ENCODE measurements at places on chromosomes 3 and 15.
A peak's percentile ranks its signal among the peaks of the same experiment; 100 is the strongest.

GRCh38 chr3:185824051-185825005 lies 514 bp downstream of the IGF2BP2 start:
- DNase-seq: peak; percentile 20

- DNase-seq: no peak
Observed at GRCh38 chr3:87508921-87509320, 232.5 kb upstream of the POU1F1 start.

DNA sequence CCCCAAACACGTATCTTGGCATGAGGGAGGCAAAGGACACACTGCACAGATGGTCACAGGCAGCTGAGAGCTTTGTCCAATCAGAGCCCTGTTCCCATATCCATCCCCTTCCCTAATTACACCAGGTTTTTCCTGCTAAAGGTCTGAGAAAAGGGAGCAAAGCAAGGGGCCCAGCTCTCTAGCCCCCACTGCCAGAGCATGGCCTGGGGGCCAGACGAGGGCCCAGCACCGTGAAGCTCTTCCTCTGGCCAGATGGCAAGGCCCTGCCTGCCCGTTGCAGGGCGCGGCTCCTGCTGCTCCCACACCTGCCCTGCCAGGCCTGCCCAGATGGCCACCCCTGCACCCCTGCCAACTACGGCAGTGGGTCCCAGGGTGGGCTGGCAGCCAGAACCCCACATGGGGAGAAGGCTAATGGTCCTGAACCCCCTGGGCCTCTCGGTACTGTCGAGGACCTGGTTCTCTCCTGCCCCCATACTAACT lies 3.2 kb downstream of the SHF start:
- DNase-seq: peak; percentile 59

DNA sequence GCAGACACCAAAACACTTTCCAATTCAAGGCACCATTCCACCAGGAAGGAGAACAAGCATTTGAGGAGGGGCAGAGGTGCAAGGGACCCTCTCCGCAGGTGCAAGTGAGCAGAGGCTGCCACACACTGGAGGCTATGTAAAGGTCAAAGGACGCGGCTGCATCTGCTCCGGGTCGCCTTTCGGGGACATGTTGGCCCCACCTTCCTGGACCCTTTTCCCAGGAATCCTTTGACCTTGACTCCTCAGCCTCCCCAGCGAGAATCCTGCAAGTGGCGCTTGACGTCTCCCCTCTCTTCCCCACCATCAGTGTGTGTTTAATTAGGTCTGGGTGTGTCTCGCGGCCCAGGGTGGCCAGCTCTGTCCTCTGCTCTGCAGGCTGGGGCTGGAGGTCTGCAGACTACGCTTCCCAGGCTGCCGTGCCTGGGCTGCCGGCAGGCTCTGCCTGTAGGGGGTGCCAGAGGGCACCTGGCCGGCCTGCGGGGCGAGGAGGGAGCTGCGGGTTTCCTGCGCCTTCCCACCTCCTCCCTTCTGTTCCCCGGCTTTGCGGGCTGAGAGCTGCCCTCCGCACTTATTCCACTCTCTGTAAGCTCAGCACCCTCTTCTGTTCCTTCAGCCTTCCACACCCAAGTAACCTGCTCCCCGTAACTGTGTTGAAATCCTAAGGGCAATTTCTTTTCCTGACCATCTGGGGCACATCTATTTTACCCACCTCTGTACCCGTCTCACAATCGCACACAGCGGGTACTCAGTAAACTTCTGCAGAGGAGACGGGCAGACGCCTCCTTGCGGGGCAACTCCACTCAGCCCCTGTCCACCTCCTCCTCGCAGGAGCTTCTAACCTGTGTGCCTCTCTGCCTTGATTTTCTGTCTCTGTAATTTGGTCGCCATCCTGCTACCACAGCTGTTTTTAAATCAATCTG lies 129.8 kb downstream of the NSMCE3 start:
- DNase-seq: peak; percentile 66

GRCh38 chr3:13024765-13025065 lies 48.5 kb downstream of the IQSEC1 start:
- DNase-seq: no peak

GRCh38 chr3:4071481-4072184 lies 231.5 kb upstream of the SETMAR start:
- DNase-seq: peak; percentile 55

GRCh38 chr15:91867581-91868026 lies 14.1 kb downstream of the SLCO3A1 start:
- no peak for DNase-seq

DNA sequence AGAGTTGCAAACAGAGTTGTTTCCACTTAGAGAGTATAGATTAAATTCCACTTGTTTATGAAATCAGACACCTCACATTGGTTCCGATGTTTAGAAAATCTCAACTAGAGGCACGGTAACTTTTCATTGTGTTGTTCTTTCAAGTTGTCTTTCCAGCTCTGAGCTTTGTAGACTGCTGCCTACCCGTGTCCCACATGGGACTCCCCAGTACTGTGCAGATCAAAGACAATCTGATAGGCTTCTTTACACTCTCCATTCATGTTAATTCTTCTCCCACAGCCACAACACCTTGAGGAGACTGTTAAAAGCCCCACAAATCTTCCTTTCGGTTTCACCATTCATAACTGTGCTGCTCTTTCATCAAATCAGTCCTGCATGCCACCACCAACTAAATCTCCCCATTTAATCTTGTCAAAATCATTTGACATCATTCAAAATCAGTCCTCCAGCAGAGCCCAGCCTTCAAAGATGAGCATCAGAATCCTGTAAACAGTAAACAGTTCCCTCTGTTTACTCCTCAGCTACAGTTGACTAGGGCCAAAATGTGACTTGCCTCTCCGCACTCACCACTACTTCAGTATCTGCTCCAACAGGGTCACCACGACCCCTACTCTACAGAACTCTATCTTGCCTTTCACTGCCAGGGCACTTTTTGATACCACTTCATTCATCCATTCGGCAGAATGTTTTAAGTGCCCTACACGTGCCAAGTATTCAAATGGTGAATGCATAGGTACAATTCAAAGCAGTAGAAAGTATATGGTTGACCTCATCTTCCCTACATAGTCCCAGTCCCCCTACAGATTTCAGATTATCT lies 8.3 kb downstream of the ANXA2 start:
- no peak for DNase-seq

DNA sequence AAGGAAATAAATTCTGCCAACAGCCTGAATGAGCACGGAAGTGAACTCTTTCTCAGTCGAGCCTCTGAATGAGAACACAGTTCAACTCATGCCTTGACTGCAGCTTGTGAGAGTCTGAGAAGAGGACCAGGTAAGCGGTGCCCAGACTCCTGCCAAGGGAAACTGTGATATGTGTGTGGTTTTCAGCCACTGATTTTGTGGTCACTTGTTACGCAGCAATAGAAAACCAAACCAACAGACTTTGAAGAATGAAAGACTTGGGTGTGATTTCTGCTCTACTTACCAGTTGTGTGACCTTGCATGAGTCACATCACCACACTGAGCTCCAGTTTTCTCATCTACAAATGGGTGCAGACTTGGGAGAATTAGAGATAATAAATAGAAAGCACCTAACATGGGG lies 30.6 kb upstream of the FAM107A start:
- no peak for DNase-seq

DNA sequence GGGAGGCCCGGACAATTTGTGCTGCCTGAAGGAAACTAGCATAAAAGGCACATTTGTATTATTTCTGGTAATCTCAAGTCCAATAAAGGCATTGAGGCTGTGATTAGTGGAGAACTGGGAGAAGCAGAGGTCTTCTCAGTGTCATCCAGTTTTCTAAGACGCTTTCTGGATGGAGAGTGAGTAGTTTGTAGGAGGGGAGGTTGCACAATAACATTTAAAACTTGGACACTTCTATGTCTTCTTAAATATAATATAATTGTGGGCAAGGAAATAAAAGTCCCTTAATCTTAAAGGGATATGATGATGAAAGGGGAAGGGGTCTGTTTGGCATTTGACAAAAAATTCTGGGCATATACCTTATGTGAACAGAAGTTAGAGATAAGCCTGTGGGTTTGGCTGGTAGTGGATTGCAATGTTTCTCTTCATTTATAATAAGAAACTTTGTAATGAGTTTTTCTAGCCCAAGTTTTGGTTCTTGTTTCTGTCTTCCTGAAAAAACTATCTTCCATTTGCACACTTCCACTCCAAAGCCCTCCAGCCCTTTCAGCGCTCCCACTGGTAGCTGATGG lies 291.6 kb upstream of the TGFBR2 start:
- DNase-seq: no peak

- no peak for DNase-seq
Observed at GRCh38 chr3:121871430-121871829, 22.8 kb upstream of the SLC15A2 start.

- DNase-seq: no peak
Observed at GRCh38 chr3:5255404-5256344, 68.2 kb downstream of the EDEM1 start.

GRCh38 chr3:68893600-68894239 lies 38.6 kb downstream of the TAFA4 start:
- DNase-seq: peak; percentile 63

DNA sequence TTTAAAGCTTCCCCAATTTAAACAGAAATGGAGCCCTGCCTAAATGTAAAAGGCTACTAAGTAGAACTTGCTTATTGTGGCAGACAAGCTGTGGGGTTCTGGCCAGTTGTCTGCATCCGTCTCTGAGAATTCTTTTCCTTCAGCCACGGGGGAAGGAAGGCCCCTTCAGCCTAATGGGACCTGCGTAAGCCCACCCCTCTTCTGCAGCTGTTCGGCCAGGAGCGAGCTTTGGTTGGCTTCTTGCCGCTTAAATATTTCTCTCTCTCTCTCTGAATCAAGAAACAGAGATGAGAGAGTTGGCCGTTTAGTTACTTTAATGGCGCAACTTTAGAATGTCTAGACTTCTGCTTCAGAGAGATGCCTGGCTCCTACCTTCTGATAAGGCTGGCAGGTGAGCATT lies 151.7 kb upstream of the PROK2 start:
- DNase-seq: no peak

GRCh38 chr15:60772395-60773120 lies 293.6 kb upstream of the ICE2 start:
- peak; percentile 40 for DNase-seq

DNA sequence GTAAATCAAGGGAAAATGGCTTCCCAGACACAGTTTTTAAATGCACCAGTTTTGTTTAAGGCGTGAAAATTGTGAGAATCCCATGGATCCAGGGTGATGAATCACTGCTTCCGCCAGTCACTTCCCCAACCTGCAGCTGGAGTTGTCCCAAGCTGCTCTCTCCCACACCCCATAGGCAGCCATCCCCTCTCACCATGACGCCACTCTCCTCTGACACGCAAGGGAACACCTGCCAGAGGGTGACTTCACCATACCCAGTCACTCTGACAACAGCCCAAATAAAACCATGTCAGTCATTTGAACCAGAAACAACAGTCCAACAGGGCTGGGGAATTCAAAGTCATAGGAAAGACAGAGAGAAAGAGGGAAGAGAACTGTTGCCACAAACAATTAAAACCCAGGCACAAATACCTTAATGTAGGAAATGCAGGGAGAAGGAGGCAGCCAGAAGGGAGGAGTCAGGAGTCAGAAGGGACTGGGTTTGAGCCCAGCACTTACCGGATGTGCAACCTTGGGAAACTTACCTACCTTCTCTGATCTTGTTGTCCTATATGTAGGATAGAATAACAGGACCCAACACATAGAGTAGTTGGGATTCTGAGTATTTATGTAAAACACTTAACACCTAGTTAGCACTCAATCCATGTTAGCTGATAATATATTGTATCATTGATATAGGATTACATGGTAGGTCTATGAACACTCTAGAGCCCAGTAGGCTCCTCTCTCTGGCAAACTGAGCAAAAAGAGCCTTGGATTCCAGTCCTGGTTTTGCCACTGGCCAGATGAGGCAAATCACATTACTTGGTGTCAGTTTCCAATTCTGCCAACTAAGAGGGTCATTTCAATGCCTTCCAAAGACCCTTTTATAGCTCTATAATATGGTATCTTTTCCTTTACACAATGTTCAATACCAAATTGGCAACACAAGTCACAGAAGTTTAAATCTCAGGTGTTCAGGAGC lies 326.3 kb upstream of the ICE2 start:
- no peak for DNase-seq

DNA sequence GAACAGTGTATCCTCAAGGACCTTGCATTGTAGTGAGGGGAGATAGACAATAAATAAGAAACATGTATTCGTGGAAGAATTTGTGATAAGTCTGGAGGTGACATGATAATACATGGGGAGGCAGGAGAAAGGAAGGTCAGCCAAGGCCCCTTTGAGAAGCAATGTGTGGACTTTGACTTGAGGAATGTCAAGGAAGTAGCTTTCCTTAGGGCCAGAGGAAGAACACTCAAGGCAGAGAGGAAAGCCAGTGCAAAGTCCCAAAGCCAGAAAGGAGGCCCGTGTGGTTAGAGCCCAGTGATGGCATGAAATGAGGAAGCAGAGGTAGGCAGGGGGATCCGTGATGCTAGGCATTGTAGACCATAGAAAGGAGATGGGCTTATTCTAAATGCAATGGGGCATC lies 192.2 kb downstream of the NR1D2 start:
- no peak for DNase-seq

DNA sequence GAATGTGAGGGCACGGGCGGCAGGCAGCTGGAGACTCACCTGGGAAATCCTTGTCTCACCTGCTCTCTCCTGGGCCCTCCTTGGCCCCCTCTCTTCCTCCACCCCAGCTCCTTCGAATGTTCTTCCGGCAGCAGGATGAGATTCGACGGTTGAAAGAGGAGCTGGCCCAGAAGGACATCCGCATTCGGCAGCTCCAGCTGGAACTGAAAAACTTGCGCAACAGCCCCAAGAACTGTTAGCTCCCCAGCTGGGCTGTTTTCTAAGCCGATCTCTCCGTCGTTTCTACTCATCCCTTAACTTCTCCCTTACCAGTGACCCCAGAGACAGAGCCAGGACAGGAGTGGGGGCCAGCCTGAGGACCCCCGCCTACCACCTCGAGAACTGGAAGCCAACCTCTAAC lies 95.0 kb downstream of the ANP32A start:
- DNase-seq: no peak

All from WERI-Rb-1 (cell line).